ENCODE measurements at places on chromosomes 4 and X. TPM values are rescaled to one million over a fixed set of nuclear protein-coding genes. Genes with fewer than 3 reads are reported as not detected.
A peak's percentile ranks its signal among the peaks of the same experiment; 100 is the strongest.

The FAM199X gene
- polyA plus RNA-seq = 39.5 TPM

The CT45A5 gene
- polyA plus RNA-seq = not detected

The INTS6L gene
- polyA plus RNA-seq = 22.3 TPM

The COL4A5 gene
- polyA plus RNA-seq = 143 TPM

The DCAF12L2 gene
- polyA plus RNA-seq = 2.6 TPM

GRCh38 chr4:24625091-24625490 lies 40.7 kb upstream of the DHX15 start:
- DNase-seq = no peak

- DNase-seq = no peak
Measured at GRCh38 chrX:154396973-154397887, 947 bp upstream of the RPL10 start.

GRCh38 chrX:126770179-126770578 lies 49.4 kb upstream of the PRR32 start:
- peak; percentile 3 for DNase-seq

- DNase-seq = no peak
Measured at GRCh38 chr4:25015012-25015411, 15.7 kb downstream of the LGI2 start.

DNA sequence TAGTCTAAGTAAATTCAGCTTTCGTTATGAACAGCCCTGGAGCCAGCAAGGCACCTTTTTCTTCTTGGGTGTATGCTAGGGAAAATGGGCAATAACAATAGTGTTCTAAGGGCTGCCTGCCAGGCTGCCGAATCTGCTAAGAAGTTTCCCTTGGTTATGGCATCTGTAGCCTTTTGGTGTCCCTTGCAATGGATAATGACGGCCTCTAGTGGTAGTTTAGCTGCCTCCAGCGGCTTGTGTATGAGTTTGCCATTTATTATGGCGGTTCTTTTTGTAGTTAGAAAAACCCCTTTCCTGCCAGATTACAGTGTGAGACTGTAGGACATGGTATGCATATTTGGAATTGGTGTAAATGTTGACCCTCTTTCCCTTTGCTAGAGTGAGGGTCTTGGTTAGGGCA lies 78.9 kb upstream of the SPIN4 start:
- no peak for DNase-seq

GRCh38 chr4:24040811-24041210 lies 151.0 kb upstream of the PPARGC1A start:
- no peak for DNase-seq

GRCh38 chrX:3351276-3351675 lies 4.8 kb upstream of the MXRA5 start:
- no peak for DNase-seq

DNA sequence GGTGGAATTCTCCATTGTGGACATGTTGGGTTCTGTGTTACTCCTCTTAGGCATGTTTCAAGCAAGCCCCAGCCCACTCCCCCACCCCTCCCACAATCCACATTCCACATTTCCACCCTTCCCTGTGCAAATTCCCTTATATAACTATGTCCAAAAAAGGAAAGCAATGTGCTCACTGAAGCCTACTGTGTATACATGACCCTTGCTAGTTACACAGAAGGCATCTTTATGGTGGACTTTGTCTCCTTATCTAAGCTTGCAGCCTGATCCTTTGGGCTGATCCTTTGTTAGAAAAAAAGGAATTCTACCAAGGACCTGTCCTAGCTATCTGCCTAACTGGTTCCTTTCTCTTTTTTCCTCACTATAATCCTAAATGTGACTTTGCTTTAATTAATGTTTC lies 796.8 kb downstream of the NLGN4X start:
- DNase-seq = no peak

- no peak for DNase-seq
Measured at GRCh38 chr4:110769578-110769977, 146.7 kb upstream of the PITX2 start.

DNA sequence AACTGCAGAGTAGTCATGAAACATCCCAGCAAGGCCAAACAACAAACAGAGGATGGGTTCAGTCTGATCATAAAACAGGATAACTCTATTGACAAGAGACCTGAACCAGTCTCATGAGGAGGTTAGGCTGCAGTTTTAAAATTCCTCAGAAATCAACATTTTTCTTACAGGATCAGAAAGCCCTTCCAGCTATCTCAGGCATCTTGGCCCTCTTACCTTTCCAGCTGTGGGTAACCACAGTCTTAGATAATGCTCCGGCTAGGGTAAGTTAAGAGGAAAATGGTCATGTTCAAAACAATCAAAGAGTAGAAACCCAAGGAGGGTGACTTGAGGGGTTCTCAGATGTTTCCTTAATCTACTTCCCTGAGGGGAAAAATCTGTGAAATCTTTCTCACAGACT lies 5.1 kb downstream of the CTSO start:
- DNase-seq = no peak

GRCh38 chrX:30150196-30150895 lies 65.0 kb upstream of the MAGEB2 start:
- DNase-seq = no peak

DNA sequence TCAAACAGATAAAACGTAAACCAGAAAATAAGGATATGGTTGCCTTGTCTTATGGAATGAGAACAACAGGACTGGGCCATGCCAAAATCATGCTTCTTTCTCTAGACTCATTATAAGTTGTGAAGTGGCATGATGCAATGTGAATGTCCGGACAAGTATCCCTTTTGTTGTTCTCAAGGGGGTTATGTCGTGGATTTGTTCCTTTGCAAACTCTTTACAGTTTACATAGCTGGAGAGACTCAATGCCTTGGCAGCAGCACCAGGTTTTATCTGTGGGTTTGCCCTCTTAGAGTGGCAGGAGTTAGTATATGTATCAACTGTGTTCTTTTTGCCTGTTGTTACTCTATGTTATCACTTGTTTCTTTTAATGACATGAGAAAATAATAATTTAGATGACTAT lies 41.4 kb downstream of the SPRY1 start:
- DNase-seq = no peak

GRCh38 chr4:189979196-189980047 lies 38.8 kb downstream of the FRG1 start:
- DNase-seq = no peak

GRCh38 chrX:7446815-7447214 lies 298.9 kb upstream of the PUDP start:
- no peak for DNase-seq

- no peak for DNase-seq
Measured at GRCh38 chr4:153156721-153157120, 47.5 kb upstream of the TRIM2 start.

DNA sequence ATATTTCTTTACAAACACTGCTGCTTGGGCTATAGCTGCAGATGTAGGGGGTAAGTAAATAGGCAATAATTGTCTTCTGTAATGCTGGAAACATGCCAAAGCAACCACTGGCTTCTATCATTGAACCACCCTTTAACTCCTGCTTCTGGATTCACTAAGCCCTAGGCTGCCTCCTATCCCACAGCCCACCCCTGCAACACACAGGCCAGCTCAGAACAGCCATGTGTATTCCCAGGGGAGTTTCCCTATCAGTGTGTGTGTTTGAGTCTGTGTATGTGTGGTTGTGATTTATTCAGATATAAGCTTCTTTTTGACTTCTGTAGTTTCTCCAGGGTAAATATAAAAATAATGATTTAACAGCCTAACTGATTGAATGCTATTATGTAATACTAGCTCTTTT lies 291.3 kb downstream of the PCDH10 start:
- DNase-seq = no peak

- no peak for DNase-seq
Measured at GRCh38 chrX:103663981-103664762, 22.3 kb downstream of the MORF4L2 start.

GRCh38 chr4:127261476-127261875 lies 371.3 kb upstream of the INTU start:
- DNase-seq = no peak

- no peak for DNase-seq
Measured at GRCh38 chr4:158182736-158183135, 9.9 kb upstream of the GASK1B start.

GRCh38 chr4:173146456-173146855 lies 22.2 kb upstream of the GALNT7 start:
- no peak for DNase-seq

DNA sequence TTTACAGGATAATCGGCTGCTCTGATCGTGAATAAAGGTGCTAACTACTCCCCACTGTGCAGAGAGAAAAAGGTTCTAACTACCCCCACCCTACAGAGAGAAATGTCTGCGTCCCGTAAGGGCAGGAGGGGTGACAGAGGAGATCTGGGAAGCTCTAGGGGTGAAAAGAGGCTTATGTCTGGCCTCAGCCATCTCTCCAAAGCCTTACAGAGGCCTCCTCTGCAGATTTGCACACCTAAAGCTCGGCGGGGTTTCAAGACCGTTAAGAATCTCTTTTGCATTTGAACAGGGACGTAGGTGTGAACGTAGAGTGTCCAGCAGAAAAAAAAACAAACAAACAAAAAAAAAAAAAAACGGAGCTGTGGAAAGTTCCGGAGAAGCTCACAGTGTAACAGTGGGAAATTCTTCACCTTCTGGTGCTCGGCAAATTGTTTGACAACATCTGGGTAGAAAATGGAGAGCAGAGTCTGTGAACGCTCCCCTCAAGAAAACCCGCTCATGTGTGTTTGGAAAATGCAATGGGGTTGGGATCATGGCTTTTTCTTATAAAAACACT lies 161.0 kb downstream of the SHOX start:
- DNase-seq = no peak

GRCh38 chrX:3393178-3393577 lies 46.7 kb upstream of the MXRA5 start:
- no peak for DNase-seq

DNA sequence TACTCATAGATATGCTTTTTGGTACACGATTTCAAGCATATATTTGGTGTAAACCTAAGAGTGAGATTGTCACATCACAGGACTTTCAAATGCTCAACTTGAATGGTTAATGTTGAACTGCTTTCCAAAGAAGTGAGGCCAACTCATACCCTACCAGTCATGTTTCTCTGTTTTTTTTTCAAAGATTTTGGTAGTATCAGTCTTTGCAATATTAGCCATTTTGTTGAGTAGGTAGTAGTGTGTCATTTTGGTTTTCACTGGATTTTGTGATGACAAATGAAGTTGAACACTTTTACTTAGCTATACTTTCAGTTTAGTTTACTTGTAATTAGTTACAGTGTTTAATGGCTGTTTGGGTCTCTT lies 12.5 kb upstream of the HS3ST1 start:
- no peak for DNase-seq

DNA sequence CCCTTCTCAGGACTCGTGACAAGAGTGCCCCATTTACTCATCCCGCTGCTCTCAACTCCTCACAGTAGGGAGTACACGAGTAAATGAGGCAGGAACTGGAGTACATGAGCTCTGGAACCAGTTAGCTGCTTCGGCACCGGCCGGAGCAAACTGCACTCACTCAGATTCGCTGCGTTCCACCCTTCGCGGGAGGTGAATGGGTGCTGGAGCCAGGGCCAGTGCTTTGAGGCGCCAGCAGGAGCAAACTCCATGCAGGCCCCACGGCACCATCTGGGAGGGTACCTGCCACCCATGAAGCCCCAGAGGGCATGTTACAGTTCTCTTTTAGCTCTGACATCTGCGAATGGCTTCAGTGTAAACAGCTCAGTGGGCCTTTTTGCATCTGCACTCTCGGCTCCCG lies 315.5 kb upstream of the GK2 start:
- no peak for DNase-seq

DNA sequence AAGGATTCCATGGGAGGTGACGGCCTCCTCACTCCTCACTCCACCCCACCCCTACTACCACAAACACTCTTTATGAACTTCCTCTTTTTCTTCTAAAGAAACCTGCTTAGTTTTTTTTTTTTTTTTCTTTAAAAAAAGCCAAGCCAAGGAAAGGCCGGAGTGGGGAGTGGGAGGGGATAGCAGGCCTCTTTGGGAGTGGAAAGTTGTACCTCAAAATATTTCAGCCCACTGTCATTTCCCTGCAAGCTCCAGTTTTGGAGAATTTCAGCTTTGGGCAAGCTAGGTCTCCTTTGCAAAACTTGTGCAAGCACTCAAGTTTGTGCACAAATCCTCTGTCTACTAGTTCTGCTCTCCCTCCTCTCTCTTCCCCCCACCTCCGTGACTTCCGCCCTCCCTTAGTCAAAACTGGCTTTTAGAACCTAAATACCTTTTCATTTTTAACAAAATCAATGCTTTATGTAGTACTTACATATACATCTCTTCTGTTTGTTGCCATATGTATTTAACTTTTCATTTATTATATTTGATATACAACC lies 512 bp upstream of the ANTXR2 start:
- DNase-seq = no peak

DNA sequence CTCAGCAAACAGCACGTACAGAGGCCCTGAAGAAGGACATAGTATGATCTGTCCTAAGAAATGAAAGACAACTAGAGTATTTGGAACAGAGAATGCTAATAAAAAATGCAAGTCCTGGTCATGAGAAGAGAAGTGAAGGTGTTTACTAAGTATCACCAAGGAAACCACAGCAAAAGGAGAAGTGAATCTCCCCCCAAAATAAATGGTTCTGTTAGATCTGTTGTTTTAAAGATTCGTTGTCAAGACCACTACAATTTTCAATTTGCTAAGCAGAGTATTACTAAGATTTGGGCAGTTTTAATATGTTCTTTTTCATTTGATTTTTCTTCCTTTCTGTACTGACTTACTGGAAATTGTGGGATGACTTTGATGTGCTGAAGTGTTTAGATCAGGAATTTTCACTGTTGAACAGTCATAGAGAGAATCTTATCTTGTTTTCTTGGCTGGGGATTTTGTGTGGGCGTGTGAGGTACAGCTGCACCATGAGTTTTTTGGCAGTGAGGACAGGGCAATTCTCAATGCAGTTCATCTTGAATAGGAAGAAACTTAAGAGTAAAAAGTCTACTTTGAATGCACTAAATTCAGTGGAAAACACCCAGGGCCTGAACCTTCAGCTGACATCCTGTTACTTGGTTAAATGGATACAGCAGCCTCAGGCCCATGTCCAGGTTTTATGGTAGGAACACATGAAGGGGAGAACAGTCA lies 132.2 kb downstream of the STIM2 start:
- DNase-seq = no peak

GRCh38 chrX:74251006-74251930 lies 52.7 kb upstream of the ZCCHC13 start:
- no peak for DNase-seq

- no peak for DNase-seq
Measured at GRCh38 chr4:178632415-178632814, 1190.2 kb upstream of the AGA start.

GRCh38 chrX:138886769-138887168 lies 175.3 kb upstream of the FGF13 start:
- no peak for DNase-seq

DNA sequence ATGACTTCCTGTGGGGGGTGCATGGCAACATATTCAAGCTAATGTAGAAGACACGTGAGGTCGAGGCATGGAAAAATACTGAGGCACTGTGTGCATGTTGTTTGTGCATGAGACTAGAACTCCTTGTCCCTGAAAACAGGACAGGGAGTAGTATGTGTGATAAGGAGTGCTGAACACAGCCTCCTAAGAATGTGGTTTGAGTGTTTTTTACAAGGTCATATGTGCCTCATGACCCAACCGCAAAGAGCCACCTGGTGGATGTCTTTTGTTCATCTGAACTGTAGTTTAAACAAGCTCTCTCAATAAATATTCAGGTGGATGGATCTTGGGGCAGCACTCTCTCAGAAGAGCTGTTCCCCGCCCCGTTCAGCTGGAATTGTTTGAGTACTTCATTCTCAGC lies 226.6 kb downstream of the NLGN4X start:
- DNase-seq = no peak

Data from right renal pelvis (tissue), 4 donors.